ENCODE measurements at places on chromosomes 5 and 9. TPM values are rescaled to one million over a fixed set of nuclear protein-coding genes. Genes with fewer than 3 reads are reported as not detected.

DNA sequence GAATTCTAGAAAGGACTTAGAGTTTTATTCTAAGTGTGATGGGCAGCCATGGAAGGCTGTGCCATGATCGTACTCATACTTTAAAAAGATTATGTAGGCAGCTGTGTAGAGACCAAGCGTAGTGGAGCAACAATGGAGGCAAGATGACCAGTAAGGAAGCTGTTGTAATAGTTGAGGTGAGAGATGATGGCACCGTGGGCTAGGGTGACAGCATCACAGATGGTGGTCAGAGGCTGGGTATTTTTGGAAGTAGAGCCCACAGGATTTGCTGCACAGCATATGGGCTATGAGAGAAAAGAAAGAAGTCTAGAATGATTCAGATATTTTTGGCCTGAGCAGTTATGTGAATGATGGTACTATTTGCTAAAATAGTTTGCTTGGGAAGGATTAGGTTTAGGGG is 7.7 kb downstream of the ARHGAP26 start:
- no peak for DNase-seq

DNA sequence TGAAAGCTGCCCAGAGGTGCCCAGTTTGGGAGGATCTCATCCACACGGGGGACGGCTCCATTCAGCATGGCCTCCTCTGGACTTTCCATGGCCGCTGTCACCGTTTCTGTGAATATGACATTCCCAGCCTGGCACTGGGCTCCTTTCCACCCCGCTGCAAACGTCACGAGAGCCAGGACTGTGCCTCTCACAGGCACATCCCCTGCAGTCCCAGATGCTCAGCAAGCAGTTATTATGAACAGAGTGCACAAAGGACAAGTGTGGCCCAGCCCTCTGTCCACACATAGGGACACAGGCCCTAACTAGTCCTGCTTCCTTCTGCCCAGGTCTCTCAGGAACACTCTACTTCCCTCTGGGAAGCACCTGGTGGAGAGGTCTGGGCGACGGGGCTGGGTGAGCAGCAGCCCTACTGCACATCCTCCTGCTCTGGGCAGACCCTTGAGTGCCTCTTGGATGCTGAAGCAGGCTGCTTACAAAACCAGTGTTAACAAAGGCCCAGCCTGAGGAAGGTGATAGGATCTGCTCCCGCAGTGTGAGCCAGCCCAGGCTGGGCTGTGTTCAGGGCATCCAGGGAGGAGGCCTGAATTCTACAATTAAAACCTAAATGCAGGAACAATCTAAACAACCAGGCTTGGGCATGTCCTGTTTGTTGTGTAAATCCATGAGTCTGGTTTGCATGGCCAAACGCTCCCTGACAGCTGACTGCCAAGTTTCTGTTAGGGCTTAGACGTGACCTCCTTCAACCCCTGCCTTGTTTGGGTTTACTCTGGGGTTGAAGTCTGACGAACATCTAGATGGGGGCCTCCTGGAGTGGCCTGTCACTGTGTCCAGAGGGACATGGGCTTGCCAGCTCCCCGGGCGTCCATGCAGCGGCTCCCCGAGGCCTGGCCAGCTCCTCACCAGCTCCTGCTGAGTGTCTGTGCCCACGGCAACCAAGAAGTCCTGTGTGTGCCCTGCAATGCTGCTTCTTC is 269.8 kb downstream of the GADD45G start:
- peak; percentile 59 for DNase-seq

Gene PHF24
- 111 TPM for total RNA-seq

Gene IFNA16
- total RNA-seq, result not detected

Gene GPX3
- total RNA-seq, result 270 TPM

DNA sequence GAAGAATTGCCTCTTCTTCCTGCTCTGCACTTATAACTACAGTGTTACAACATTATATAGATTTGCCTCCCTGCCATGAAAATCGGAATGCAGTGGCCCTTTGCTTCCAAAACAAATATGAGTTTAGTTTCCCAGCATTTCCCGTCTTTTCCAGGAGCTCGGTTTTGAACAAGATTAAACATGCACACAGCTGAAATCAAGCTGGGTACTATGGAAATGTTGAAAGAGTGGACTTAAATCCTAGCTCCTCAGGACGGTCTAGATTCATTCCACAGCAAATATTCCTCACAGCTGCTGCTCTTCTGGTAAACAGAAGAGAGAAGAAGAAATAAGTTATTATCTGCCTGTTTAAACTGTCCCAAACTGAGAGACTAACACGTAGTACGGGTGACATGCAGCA is 161.4 kb downstream of the PIK3R1 start:
- peak; percentile 37 for DNase-seq

- DNase-seq, result no peak
Observed at GRCh38 chr9:136718345-136719194, 6.2 kb downstream of the DIPK1B start.

- DNase-seq, result no peak
Observed at GRCh38 chr5:76450054-76450453, 47.0 kb downstream of the IQGAP2 start.

GRCh38 chr9:128072144-128073021 is 4.4 kb downstream of the SLC25A25 start:
- peak; percentile 96 for DNase-seq

DNA sequence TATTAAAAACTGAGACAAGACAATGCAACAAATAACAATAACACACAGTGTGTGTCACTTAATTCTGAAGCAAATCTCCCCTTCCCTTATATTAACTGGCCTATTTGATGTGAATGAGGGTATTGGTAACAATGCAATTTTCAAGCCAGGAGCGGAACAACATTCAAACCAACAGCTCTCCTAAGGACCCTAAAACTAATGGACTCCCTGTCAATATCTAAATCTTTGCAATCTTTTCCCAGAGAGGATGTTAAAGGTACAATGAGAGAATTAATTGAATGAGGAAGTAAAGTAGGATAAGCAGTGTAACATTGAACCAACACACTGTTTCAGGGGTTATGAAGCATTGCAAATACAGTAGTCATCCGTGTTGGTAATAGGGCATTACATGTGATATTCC is 311.7 kb downstream of the HTR1A start:
- DNase-seq, result no peak

- DNase-seq, result no peak
Observed at GRCh38 chr5:154214371-154215106, 24.0 kb downstream of the GALNT10 start.

Gene MLANA
- total RNA-seq, result not detected

DNA sequence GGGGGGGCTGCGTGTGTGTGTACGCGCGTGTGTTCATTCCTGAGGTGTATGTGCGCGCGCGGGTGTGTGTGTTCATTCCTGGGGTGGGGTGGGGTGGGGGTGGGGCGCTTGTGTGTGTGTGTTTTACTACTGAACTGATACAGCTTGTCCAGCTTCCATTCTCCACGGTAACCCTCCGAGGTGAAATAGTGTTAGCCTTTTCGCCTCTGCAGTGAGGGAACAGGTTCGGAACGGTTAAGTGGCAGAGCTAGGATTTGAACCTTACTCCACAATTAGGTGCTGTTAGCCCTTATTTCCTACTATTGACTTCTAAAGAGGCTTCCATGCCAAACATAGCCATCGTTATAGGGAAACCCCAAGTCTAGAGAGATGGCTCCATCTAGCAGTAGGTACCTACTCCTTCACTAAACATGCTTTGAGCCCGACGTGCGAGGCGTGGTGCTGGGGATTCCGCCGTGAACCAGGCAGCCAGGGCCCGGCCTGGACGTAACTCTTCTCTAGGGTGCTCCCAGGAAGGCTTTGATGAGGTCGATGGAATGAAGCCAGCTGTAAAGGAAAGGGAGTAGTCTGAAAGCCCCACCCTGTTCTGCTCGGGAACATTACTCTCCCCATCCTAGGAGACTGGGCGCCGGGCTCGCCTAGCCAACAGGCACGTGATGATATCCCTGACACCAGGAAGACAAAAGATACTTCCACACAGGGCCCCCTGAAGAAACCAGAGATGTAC is 782 bp upstream of the SKP1 start:
- DNase-seq, result peak; percentile 57

Gene FAM200C
- total RNA-seq, result 8.6 TPM

GRCh38 chr5:179409806-179410205 is 64.5 kb upstream of the ADAMTS2 start:
- no peak for DNase-seq

Gene PLAC8L1
- not detected for total RNA-seq

DNA sequence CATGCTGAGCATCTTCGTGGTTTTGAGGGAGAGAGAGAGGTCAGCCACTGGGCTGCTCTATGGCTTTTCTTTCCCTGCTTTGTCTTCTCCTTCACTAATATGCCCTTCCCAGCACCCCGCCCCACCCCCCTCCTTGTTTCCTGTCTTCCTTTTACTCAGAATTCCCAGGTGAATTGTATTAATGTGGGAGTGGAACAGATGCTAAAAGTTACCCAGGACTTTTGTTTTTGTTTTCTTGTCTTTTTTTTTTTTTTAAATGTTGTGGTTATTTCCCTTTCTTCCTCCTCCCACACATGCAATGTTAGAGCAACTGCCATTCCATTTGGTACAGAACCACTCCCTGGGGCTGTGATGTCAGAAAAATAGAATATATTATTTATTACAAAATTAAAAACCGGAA is 442.7 kb upstream of the CD180 start:
- DNase-seq, result no peak

Gene CNTNAP3
- total RNA-seq, result 8.3 TPM

DNA sequence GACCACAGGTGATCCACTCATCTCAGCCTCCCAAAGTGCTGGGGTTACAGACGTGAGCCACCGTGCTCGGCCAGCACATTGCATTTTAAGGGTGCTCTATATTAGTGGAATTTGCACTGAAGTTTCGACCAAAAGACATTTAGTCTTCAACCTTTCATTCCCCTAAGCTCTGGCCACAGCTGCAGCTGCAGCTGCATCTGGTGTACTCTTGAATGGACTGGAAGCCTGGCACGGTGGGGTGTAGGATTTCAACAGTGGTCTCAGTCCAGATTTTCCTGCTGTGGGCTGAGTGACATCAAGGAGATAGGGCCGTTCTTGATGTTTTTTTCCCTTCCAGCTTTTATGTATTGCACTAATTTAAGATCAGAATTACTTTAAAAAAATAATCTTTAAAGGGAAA is 255.2 kb downstream of the PDZD2 start:
- DNase-seq, result no peak

DNA sequence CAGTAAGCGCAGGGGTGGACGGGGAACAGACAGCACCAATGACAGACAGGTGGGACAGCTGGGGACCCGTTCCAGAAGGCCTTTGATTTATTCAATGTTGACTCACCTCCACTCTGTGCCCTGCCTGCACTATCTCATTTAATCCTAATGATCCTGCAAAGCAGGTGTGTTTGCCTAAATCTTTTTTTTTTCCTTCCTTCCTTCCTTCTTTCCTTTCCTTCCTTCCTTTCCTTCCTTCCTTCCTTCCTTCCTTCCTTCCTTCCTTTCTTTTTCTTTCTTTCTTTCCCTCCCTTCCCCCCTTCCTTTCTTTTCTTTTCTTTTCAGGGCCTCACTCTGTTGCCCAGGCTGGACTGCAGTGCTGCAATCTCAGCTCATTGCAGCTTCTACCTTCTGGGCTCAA is 17.1 kb upstream of the CORO2A start:
- no peak for DNase-seq

Gene SPRY4
- 11.5 TPM for total RNA-seq

Gene FAM174A
- 41.6 TPM for total RNA-seq

Gene DBH
- not detected for total RNA-seq

Gene CMYA5
- 13.8 TPM for total RNA-seq

DNA sequence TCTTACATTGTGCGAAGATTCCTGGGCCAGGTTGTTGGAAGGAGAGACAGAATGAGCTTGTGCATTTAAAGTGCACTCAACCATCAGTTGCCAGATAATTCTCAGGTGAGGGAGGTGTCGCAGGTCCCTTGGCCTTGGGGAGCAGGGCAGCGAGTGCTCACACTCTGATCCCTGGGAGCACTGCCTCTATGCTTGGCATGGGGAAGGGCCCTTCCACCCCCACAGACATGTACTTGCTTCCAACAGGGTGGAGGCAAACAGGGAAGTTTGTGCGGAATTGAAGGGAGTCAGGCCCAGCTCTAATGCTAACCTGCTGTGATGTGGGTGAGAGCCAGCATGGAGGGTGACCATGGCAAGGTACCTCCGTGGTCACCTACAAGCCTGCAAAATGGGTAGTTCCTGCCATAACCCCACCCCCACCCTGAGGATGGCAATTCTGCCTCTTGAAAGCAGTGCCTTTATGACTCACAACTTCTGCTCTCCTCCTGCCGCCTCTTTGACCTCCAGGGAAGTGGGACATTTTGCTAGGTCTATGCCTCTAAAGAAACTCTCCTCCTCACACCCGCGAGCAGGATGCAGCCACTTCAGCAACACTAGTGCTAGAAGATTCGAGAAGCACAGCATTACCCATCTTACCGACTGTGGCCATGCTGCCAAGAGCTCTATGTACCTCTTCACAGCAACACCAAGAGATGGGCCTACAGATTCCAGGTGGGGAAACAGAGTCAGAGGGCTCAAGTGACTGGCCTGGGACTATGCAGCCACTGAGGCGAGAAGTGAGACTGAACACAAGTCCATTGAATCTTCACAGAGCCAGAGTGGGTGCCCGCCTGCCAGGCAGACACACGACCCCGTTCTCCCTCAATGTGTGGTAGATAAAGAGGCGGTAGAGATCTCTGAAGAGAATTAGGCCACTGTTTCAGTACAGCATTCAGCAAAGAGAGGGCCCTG is 22.1 kb upstream of the SLC25A51 start:
- DNase-seq, result no peak

All from prostate gland (tissue), 2 donors.